ENCODE measurements at places on chromosomes 13 and 19.

GRCh38 chr13:60727140-60727539 is 330.1 kb downstream of the TDRD3 start:
- DNase-seq, result no peak

GRCh38 chr13:44413095-44413494 is 39.5 kb downstream of the SERP2 start:
- no peak for DNase-seq

- no peak for DNase-seq
Observed at GRCh38 chr13:48945626-48946025, 30.1 kb upstream of the FNDC3A start.

GRCh38 chr13:106601489-106601888 is 33.6 kb upstream of the ARGLU1 start:
- no peak for DNase-seq

GRCh38 chr19:50478901-50479715 is 2.5 kb upstream of the GARIN5A start:
- peak; percentile 30 for DNase-seq

- no peak for DNase-seq
Observed at GRCh38 chr13:69204620-69205019, 903.0 kb upstream of the ATXN8OS start.

GRCh38 chr13:33270895-33271538 is 14.5 kb downstream of the STARD13 start:
- no peak for DNase-seq

- DNase-seq, result no peak
Observed at GRCh38 chr19:33297401-33298145, 4.8 kb downstream of the CEBPA start.

GRCh38 chr13:49258089-49258796 is 10.5 kb downstream of the CDADC1 start:
- no peak for DNase-seq

- DNase-seq, result no peak
Observed at GRCh38 chr19:23528376-23528775, 133.1 kb upstream of the ZNF91 start.

DNA sequence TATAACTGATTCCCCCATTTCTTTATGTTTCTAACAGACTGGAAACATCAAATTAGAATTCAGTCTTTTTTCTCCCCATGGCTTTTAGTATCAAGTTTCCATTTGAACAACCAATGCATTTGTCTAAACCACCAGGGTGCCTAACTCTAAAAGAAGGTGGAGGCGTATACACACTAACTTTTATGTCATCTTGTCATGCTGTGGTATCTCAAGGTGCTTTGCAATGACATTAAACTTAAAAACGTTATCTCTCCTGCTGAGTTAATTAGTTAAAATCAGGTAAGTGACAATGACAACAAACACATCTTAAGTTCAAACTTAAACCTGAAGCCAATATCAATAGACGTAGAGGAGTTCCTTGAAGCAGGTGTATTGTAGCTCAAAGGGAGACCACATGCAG is 1001.7 kb downstream of the PCDH17 start:
- DNase-seq, result no peak

DNA sequence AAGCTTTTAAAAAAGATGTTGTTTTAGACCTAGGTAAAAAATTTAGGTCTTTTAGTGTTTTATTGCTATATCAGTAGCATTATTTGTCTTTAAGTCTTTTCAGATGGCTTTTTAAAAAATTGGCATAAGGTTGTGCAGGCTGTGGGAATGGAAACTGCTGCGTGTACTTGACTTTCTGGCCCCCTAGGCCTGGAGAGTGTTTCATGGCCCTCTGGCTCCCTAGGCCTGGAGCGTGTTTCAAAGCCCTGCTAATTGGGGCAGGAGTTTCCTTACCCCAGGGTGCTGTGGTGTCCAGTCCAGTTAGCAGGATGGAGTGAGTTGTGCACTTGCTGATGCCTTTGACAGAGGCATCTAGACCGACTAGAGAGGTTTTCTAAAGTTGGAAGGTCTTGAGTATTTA is 23.8 kb downstream of the PRAM1 start:
- no peak for DNase-seq

GRCh38 chr13:112638919-112639318 is 50.9 kb upstream of the ATP11A start:
- DNase-seq, result no peak

- DNase-seq, result no peak
Observed at GRCh38 chr13:55084630-55085029, 2056.0 kb downstream of the OLFM4 start.

GRCh38 chr13:31908696-31909411 is 122.7 kb upstream of the FRY start:
- DNase-seq, result no peak

DNA sequence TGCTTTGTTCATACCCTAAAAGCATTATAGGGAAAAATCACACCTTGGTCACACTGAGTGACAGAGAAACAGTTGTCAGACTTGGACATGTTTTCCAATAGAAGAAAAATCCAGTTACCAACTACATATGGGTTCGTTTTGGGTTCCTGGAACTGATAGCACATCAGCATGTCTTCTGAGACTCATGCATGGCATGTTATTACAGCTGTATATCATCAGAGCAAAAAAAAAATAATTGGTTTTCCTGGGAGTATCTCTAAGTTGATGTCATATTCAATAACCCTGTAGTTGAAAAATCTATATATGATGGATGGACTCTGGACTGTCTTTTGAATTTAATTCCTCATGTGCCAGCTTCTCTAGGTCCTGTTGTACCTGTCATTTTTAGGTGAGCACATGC is 211.6 kb downstream of the DNAJC15 start:
- no peak for DNase-seq

GRCh38 chr19:10718205-10719196 is 622 bp downstream of the DNM2 start:
- peak; percentile 71 for DNase-seq

GRCh38 chr13:83824560-83824959 is 57.7 kb downstream of the SLITRK1 start:
- no peak for DNase-seq

GRCh38 chr19:49182848-49183375 is 25.3 kb downstream of the TRPM4 start:
- no peak for DNase-seq

GRCh38 chr19:8575467-8575997 is 1.7 kb downstream of the MYO1F start:
- peak; percentile 25 for DNase-seq

DNA sequence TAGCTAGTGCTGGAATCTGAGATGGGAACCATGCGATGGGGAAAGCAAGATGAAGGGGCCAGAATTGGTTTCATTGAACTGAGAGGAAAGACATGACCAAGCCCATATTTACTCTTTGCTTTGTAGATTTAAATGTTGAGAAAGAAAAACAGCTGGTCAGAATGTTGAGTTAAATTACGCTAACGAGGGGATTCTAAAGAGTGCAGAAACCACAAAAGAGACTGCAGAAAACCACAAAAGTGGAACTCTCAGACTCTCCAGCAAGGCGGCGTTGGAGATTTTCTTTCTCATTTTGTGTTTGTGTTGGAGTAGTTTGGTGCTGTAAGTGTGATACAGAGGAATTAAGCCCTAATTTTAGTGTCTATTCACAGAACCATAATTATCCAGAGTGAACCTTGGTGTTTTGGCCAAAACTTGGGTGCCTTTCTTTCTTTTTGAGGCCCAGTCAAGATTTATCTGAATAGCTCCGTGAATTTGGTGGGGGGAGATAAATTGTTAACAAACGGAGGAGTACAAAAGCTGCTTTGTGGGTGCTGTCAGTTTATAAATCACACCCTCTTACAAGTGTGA is 26.3 kb downstream of the SAE1 start:
- DNase-seq, result no peak

DNA sequence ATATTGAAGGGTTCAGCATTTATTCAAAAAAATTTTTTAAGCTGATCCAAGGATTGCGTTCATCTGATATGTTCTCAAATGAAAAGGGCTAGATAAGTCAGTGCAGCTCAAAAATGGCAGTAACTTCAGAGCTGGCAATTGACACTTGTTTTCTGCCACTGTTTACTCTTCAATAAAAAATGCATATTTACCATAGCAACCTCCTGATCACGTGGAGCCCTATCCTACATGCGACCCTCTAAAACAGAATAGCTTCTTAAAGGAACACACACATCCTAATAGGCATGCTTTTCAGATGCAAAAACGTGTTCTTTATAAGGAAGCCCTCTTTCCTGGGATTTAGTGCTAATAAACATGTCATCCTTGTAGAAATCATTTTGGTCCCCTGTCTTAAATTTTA is 150.2 kb downstream of the ZNF536 start:
- DNase-seq, result no peak

GRCh38 chr13:79034341-79034740 is 371.7 kb downstream of the RBM26 start:
- no peak for DNase-seq

- DNase-seq, result no peak
Observed at GRCh38 chr19:29092712-29093552, 120.0 kb downstream of the UQCRFS1 start.

DNA sequence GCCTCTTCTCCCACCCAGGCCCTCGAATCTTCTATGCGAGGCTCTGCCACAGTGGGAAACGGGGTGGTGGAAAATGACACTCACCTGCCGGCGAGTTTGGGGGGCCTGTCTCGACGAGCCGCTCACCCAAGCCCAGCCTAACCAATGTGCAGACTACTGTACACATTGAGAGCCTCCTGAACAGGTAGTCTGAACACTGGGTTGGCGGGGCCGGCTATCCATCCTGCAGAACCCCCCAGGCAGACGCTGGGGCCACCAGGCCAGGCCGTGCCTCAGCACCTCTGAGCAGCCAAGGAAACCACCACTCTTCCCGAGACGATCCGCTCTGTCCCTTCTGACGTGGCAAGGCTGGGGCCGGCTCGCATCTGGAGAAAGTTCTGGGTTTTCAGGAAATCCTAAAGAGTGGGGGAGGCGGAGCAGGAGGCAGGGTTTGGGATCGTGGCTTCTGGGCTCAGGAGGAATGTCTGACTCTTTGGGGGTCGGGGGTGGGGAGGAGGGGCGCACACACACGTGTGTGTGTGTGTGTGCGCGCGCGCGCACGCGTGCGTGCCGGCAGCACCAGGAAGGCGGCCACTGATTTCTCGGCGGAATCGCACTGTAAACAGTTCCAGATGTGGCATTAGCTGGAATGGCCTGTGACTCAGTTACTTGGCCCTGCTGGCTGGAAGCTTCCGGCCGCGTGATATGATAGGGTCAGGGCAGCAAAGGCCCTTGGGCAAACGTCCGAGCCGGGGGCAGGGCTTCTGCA is 18.5 kb downstream of the TMED1 start:
- no peak for DNase-seq

DNA sequence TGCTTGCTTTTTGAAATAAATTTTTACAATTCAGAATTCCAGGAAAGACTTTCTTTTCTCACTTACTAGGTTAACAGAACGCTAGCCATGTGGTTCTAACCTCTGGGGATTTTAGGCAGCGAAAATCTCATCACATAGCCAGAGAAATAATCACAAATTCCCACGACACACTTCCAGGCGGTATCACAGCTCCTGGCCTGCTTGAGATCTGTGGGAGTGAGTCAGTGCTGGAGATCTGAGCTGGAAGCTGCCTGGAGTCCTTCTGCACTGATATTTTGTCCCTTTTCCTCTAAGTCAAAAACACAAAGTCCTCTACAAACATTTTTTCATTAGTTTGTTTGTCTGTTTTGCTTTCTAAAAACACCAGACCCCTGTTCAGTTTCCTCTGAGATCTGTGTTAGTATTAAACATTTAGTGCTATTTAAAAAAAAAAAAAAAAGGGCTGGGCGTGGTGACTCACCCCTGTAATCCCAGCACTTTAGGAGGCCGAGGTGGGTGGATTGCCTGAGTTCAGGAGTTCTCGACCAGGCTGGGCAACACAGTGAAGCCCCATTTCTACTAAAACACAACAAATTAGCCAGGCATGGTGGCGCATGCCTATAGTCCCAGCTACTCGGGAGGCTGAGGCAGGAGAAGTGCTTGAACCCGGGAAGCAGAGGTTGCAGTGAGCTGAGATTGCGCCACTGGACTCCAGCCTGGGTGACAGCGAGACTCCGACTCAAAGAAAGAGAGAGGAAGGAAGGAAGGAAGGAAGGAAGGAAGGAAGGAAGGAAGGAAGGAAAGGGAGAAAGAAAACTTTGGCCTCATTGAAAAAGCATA is 12.2 kb upstream of the UBE2L5 start:
- DNase-seq, result no peak

DNA sequence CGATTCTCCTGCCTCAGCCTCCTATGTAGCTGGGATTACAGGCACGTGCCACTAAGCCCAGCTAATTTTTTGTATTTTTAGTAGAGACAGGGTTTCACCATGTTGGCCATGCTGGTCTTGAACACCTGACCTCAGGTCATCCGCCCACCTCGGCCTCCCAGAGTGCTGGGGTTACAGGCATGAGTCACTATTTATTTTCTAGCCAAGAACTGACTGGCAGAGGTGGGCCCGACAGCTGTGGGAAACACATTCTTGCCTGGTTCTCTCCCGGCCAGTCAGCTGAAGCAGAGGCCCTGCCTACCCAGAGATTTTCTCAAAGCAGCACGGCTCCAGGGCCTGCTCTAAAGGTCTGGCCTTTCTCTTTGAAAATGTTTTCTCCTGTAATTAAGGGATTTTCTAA is 108.0 kb downstream of the KCTD15 start:
- DNase-seq, result no peak

DNA sequence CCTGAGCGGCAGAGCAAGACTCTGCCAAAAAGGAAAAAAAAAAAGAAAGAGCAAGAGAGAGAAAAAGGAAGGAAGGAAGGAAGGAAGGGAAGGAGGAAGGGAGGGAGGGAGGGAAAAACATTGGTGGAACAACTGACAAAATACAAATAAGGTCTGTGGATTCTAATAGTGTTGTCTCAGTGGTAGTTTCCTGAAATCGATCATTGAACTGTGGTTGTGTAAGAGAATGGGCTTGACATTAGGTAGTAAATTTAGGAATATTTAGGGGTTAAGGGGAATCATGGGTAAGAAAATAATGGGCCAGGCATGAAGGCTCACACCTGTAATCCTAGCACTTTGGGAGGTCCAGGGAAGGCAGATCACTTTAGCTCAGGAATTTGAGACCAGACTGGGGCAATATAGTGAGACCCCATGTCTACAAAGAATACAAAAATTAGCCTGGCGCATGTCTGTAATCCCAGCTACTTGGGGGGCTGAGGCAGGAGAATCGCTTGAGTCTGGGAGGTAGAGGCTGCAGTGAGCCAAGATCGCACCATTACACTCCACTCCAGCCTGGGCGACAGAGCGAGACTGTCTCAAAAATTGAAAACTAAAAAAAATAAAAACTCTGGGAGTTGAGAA is 14.5 kb downstream of the PHLDB3 start:
- DNase-seq, result no peak

GRCh38 chr13:74674720-74675119 is 540.5 kb upstream of the KLF12 start:
- no peak for DNase-seq

GRCh38 chr13:101570410-101570809 is 117.9 kb downstream of the ITGBL1 start:
- DNase-seq, result no peak

- DNase-seq, result no peak
Observed at GRCh38 chr19:6528544-6529121, 2.2 kb upstream of the TNFSF9 start.

All from activated naive CD8-positive, alpha-beta T cell treated with anti-CD3 and anti-CD28 coated beads, Interleukin-2, amount 50 U/mL, for 24 hours (primary cell).